Effector CD4-positive, alpha-beta T cell (primary cell): ENCODE measurements at places on chromosomes 5 and 9.

- DNase-seq, result no peak
Observed at GRCh38 chr5:138716456-138716924, 36.7 kb upstream of the CTNNA1 start.

- DNase-seq, result no peak
Observed at GRCh38 chr5:39905356-39905755, 480.6 kb upstream of the DAB2 start.

- no peak for DNase-seq
Observed at GRCh38 chr5:132059696-132060500, 557 bp upstream of the IL3 start.

DNA sequence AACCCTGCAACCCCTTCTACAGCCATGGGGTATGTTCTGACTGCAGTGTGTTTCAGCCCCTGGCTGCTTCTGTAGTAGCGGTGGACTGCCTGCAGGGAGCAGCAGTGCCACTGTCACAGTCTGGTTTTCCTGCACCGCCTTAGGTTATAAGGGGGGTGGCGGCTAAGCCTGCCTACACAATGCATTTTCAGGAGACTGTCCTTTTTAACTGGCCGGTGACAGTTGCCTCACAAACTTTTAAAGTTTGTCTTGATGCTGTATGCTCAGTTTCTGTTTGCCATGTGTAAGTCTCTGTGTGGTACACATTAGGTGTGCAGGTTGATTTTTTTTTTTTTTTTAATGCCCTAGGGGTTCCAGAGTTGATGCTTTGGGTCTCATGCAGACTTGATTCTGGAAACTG is 53.0 kb downstream of the NUP214 start:
- peak; percentile 62 for DNase-seq

- DNase-seq, result no peak
Observed at GRCh38 chr5:103177543-103177942, 57.4 kb downstream of the PPIP5K2 start.

GRCh38 chr5:51227963-51228470 is 155.2 kb upstream of the ISL1 start:
- DNase-seq, result no peak
